ENCODE measurements at places on chromosomes 2 and 18. TPM values are rescaled to one million over a fixed set of nuclear protein-coding genes. Genes with fewer than 3 reads are reported as not detected.

KCNG3 gene
- total RNA-seq: 0.05 TPM

SERTAD2 gene
- 14.0 TPM for total RNA-seq

IL1R1 gene
- 506 TPM for total RNA-seq

RPIA gene
- 7.4 TPM for total RNA-seq

OTOS gene
- total RNA-seq: not detected

EPAS1 gene
- 463 TPM for total RNA-seq

Measured in cardiac ventricle fibroblast (primary cell).